ENCODE measurements at places on chromosomes 11 and 22.

GRCh38 chr11:121421149-121421901 is 30.8 kb upstream of the SORL1 start:
- peak; percentile 11 for DNase-seq

GRCh38 chr11:68468217-68468828 is 7.8 kb downstream of the PPP6R3 start:
- DNase-seq, result no peak

- no peak for DNase-seq
Measured at GRCh38 chr22:17475318-17476230, 87.7 kb upstream of the SLC25A18 start.

DNA sequence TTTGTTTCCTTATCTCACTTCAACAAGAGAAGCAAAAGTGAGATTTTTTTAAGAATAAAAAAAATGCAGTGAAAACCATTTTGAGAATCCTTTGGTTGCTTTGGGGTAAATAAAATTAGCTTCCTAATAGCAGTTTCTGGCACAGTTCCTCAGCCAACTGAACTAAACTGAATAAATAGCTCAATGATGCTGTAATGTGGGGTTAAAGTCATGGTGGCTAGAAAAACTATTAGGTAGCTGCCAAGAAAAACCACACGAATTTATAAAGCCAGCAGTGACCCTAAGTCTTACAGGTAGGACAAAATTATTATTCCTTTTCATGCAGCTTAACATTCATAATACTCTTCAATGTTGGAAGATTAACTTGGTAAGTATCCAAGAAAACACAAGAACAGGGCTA is 142.4 kb downstream of the APIP start:
- peak; percentile 59 for DNase-seq

DNA sequence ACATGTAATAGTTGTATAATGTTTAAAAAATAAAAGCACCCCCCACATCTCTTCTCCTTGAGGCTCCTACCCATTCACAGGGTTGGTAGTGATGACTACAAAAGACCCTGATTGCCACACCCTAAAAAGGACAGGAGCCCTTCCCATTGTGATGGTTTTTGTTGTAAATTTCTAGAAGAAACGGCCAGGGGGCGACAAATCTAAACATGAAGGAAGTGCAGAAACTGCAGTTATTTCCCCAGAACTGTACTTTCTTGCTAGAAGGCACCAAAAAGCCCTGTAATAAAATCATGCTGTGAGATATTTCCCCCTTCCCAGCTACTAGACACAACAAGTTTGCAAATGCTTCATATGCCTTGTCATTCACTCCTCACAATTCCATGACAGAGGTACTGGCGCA is 10.8 kb downstream of the PRR5L start:
- DNase-seq, result peak; percentile 64

DNA sequence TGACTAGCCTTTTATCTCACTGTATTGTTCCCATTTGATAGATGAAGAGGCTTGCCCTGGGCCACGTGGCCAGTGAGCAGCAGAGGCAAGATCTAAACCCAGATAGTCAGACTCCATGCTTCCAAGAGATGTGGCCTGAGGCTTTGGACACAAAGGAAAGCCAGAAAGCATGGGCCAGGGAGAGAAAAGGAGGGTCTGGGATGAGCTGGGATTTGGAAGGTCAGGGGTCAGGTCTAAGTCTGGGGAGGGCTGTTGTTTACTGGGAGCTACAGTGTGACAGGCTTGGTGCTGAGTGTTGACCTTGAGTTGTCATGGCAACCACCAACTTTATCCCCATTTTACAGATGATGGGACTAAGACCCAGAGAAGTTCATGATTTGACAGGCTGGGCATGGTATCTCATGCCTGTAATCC is 2.1 kb downstream of the SLC35E4 start:
- DNase-seq, result no peak

GRCh38 chr11:22769081-22769480 is 60.5 kb downstream of the SVIP start:
- DNase-seq, result no peak

DNA sequence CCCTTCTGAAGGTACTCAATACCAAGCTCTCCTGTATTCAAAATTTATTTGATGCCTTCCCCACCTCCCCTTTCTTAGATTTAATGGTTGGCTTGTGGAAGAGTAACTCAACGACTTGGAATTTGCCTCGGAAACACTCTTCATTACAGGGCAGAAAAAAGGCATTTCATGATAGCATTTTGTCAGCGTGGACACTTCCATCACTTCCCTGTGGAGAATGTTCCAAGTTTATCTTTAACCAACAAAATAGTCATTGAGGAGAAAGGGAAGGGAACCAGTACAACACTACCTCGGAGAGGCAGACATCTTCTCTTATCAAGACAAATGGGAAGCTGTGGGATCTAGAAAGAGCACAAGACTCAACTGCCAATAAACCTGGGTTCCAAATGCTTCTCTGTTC is 177.2 kb upstream of the MTMR2 start:
- DNase-seq, result no peak

DNA sequence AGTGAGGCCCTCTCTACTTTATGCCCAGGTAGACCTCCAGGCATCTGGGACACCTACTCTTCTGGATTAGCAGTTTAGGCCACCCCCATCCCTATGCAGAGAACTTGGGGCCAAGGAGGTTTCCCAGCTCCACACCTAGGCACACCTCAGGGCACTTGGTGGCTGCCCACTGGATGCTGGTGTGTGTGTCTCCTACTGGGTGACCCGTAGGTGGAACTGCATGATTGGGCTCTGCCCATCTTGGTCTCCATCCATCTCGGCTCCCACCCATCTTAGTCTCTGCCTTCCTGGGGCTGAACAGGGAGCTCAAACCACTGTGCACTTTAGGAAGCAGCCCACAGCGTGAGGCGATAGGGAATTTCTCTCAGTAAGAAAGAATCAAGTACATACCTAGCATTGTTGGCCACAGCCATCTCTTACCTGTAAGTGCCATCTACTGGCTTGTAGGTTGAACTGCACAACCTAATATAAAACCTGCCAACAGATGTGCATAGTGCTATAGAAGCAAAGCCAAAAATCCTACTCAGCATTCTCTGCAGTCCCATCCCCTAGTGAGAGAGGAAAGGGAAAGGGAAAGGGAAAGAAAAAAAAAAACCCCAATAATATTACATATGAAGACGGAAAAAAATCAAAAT is 61.6 kb upstream of the PTPN5 start:
- peak; percentile 0 for DNase-seq

DNA sequence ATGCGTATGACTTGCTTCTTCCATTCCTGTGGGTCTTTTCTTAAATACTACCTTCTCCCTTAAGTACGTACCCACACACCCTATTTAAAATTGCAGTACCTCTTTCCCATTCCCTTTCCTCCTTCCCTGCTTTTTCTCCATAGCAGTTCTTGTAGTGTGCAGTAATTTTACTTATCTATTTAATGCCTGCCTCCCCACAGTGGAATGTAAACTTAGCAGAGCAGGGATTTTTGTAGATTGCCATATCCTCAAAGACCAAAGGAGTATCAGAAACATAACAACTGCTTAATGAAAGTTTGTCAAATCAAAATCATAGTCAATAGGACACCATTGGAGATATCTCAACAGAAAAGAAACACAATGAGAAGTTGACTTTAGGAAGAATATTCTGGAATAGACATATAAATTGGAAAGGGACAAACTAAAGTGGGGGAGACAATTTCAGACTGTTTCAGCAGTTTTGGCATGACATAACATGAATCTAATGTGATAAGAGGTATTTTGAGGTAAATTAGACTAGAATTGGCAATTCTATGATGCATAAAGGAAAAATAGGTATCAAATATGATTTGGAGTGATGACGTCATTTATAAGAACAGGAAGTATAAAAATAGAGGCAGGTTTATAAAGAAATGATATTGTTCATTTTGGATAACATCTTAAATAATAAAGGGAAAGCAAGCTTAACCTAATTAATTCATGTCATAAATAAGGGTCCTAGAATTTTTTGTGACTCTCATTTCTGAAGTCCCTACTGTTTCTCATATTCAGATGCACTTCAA is 188.4 kb downstream of the SOX6 start:
- no peak for DNase-seq

DNA sequence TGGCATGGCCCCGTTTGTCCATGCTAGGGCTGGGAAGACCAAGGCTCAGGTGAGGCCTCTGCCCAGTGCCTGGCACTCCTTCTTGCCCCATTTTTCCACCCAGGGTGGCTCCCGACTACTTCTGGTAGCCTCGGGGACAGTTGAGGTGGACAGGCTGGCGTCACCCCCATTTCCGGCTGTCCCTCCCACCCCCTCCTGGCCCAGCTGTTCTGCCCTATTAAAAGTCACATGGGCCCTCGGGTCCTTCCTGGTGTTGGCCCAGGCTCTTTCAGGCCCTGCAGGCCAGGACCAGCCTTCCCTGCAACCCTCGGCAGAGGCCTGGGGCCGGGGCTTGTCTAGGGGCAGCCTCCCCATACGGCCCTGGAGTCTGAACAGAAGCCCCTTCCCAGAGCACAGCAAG is 9.5 kb downstream of the CD81 start:
- peak; percentile 78 for DNase-seq

DNA sequence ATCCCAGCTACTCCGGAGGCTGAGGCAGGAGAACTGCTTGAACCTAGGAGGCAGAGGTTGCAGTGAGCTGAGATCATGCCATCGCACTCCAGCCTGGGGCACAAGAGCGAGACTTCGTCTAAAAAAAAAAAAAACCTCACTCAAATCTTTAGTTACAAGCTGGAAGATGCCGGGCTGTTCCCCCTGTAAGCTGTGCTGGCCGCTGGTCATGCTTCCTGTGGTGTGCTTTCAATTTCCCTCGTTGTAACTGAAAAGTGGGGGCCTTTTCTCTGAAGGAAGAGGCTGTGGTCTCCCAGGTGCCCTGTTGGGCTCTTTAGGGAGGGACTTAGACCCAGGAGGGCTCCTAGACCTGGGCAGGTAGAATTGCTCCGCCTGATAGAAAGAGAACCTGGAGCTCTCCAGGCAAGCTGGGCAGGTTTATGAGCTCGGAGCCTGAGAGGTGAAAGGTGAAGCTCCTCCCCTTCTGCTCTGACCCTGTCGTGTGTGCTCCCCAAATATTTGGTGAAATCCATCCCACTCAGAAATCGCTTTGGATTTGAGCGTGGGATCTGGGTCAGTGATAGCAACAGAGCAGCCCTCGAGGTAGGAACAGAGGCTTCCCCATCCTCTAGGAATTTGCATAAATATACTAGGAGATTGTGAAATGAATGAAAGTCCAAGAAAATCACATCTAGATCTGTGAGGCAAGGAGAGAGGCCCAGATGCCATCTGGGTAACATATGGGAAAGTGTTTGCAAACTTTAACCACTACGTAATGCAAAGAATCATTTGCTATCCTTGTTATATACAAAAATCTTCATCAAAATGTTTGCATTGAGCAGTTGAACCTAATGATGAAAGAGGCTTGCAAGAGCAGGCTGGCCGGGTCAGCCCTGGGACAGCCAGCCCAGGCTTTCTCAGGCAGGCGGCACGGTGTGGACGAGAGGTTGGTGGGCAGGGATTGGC is 154.3 kb downstream of the FBXO7 start:
- no peak for DNase-seq

- DNase-seq, result no peak
Measured at GRCh38 chr22:32843300-32843699, 41.8 kb downstream of the TIMP3 start.

DNA sequence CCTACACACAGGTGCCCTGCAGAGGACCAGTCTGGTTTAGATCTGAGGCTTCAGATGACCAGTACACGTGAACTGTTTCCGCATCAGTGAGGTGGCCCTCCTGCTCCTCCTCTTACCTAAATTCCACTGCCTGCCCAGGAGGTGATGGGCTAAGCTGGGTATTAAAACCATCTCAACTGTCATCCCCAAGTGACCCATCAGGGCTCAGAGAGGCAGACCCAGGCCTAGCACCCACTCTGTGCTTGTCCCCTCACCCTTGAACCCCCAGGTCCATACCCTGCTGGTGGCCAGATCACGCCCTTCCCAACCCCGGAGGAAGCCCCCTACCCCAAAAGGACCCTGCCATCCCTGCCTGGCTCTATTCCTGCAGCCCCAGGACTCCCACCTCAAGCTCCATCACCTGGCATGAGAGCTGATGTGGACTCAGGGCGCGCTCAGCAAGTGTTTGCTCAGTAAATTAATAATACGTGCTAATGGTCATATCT is 21.3 kb downstream of the RSPH14 start:
- DNase-seq, result no peak

DNA sequence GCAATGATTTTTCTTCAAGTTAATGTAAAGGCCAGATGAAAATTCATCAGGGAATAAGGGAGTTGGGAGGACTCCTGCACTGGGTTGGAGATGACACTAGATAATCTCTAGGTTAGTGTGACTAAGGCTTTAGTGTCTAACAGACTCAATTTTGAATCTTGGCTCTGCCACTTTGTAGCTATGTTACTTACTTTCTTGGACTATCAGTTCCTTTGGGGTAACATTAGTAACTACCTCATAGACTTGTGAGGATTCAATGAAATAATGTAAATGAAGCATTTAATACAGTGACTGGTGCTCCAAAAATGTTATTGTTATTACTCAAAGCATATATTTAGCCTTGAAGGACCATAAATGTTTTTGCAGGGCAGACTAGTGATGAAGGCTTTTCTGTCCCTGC is 9.6 kb upstream of the CCDC89 start:
- DNase-seq, result no peak

- DNase-seq, result no peak
Measured at GRCh38 chr11:126378763-126379162, 23.3 kb downstream of the ST3GAL4 start.

DNA sequence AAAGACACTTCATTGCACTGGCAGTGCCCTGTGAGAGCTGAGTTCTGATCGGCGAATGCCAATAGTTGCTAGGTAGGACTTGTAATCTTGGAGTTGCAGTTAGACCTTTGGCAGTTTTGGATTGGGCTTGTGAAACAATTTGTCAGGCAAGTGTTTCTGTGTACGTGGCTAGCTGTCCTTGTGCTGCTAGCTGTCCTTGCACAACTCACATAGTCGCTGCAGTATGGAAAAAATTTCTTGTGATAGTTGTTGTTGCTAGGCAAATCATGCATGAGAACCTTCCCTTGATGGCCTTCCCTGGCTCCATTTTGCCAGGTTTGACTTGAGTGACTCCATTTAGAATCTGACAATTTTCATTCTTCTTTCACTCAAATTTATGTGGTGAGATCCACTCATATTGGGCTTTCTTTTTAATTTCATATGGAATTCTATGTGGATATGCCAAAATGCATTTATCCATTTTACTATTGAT is 140.7 kb downstream of the APIP start:
- DNase-seq, result no peak

DNA sequence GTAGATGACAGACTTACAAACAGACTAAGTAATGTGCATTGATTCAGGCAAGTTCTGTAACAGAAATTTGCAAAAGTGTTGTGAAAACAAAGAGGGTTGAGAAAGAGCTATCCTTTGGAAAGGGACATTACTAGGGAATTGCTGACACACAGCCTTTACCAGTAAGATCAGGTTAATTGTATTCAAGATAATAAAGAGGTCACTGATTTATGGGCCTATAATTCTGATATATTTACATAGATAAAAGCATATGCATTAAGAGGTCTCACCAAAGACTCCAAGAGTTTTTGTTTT is 138.7 kb downstream of the MAML2 start:
- DNase-seq, result no peak

- no peak for DNase-seq
Measured at GRCh38 chr11:69773626-69774353, 1.4 kb downstream of the FGF4 start.

GRCh38 chr11:109972181-109972715 is 120.9 kb upstream of the ZC3H12C start:
- peak; percentile 78 for DNase-seq

GRCh38 chr22:38153821-38154562 is 27.6 kb downstream of the PLA2G6 start:
- peak; percentile 50 for DNase-seq
